ENCODE measurements at places on chromosomes 11 and 22. TPM values are rescaled to one million over a fixed set of nuclear protein-coding genes. Genes with fewer than 3 reads are reported as not detected.

DNA sequence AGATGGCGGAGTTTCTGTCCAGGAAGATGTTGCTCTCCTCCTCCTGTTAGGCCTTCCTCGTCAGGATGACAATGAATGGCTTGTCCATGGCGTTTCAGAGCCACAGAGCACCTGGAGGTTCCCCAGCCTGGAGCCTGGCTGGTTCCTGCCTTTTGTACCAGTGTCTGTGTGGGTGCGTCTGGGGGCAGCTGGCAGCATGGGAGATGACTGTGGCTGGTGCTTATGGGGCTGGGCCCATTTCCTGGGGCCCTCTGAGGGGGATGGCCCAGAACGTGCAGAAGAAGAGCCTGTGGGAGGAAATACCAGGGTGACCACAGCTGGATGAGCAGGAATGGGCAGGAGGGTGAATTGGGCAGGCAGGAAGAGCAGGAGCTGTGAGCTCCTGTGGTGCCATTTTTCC, 6.7 kb downstream of the SLC37A2 start:
- H3K4me1 ChIP-seq = peaks cover 48% of the 10 kb centered on the region
- no peaks in the 10 kb centered on the region for H3K27me3 ChIP-seq
- no peaks in the 10 kb centered on the region for H3K36me3 ChIP-seq
- no peak overlapping the region for H3K4me3 ChIP-seq

DNA sequence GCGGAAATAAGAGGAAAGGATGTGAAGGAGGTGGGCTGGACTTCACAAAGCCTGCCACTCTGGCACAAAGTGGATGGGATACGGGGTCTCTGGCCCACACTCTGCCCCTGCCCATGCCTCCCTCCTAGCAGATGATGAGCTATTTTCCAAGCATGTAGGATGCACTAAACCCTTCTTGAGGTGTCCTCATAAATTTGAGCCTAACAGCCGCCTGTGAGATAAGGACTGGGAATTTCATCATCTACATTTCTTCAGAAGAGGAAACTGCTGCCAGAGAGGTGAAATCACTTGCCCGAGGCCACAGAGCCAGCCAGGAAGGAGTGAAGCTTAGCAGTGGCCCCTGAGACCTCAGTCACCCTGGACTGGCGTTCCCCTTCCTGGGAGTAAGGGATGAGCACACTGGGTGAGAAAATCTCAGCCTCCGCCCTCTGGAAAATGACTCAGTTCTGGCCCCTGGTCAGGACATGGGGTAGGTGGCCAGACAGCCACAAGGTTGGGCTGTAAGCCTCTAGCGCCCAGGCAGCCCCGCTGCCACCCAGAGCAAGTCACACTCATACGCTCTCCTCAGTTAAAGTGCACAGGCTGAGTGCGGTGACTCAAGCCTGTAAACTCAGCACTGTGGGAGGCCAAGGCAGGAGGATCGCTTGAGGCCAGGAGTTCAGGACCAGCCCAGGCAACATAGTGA, 27.9 kb downstream of the MB start:
- H3K27ac ChIP-seq = no peak overlapping the region
- H3K27me3 ChIP-seq = no peaks in the 10 kb centered on the region
- H3K36me3 ChIP-seq = no peaks in the 10 kb centered on the region
- H3K4me1 ChIP-seq = peaks cover 2% of the 10 kb centered on the region

Gene MS4A14
- total RNA-seq = 0.78 TPM

Gene DMC1
- 1.7 TPM for total RNA-seq

Gene APOL5
- not detected for total RNA-seq

Gene IGSF9B
- 4.3 TPM for total RNA-seq

- H3K4me3 ChIP-seq = no peak overlapping the region
- H3K4me1 ChIP-seq = peaks cover 45% of the 10 kb centered on the region
- no peaks in the 10 kb centered on the region for H3K36me3 ChIP-seq
- H3K27ac ChIP-seq = no peak overlapping the region
- peaks cover 30% of the 10 kb centered on the region for H3K27me3 ChIP-seq
Measured at GRCh38 chr22:29310863-29311339, 4.5 kb downstream of the GAS2L1 start.

DNA sequence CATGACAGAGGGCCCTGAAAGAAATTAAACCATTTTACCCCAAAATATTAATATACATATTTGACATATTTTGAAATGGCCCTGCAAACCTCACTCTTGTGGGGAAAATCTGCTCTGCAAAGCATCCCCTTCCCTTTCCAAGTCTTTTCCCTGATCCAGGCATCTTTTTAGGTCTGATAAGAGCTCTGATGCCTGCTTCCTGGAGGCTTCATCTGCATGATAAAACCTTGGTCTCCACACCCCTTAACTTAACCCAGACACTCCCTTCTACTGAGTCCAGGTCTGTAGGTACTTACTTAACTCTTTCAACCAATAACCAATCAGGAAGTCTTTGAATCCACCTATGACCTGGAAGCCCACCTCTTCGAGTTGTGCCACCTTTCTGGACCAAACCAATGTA, 1.8 kb upstream of the LGALS12 start:
- no peak overlapping the region for H3K4me3 ChIP-seq
- peaks cover 23% of the 10 kb centered on the region for H3K4me1 ChIP-seq
- no peaks in the 10 kb centered on the region for H3K36me3 ChIP-seq
- H3K27me3 ChIP-seq = no peaks in the 10 kb centered on the region

DNA sequence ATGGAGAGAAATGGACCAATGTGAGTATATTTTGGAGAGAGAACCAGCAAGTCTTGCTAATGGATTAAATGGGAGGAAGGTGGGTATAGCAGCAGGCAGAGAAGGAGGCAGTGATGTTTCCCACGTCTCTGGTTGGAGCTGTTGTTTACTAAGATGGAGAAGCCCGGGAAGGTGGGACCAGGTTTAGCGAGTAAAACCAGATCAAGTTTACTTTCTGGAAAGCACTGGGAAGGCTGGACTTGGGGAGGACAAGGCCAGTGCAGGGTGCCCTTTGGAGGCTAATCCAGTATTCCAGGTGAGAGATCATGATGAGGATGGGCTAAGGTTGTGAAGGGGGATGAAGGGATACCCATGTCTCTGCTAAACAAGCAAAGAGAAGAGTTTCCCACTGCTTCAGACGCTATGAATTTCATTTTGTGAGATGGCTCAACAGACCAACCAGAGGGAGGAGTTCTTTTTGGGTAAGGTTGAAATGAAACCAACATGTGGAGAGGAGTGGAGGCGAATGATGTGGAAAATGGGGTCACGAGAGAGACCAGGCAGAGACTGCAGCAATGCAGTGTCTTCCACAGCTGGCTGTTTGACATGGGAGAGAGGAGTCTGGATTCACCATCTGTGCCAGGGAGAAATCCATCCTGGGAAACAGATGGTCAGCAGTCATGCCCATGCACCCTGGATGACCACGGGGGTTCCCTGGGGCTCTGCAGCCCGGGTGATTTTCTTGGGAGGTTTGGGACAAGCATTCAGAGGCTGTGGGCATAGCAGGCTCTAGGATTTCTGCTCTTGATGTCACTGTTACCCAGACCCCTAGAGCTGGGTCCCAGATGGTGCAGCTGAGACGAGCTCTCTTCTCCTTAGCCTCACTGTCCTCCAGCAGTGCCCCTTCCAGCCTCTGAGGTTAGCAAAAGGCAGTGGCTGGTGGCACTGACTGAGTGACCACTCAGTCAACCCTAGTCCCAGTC, 24.9 kb downstream of the COMMD9 start:
- no peak overlapping the region for H3K4me3 ChIP-seq
- H3K36me3 ChIP-seq = no peaks in the 10 kb centered on the region
- H3K4me1 ChIP-seq = no peaks in the 10 kb centered on the region
- no peak overlapping the region for H3K27ac ChIP-seq
- DNase-seq = no peak
- peaks cover 2% of the 10 kb centered on the region for H3K27me3 ChIP-seq

Gene TYR
- not detected for total RNA-seq

DNA sequence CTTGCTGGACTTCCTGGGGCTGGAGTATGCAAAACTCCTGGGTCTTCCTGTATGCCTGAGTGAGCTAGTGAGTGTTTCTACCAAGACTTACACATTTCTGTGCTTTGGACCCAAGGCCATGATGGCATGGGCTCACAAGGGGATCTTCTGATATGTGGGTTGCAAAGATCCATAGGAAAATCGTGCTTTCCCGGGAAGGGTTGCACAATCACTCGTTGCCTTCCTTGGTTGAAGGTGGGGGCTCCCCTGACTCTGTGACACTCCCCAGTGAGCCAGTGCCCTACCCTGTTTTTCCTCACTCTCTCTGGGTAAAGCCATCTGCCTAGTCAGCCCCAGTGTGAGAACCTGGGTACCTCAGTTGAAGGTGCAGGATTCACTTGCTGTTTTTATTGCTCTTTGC, 114.0 kb upstream of the CCDC179 start:
- H3K36me3 ChIP-seq = no peaks in the 10 kb centered on the region
- H3K27me3 ChIP-seq = no peaks in the 10 kb centered on the region
- H3K27ac ChIP-seq = no peak overlapping the region
- no peak overlapping the region for H3K4me3 ChIP-seq
- no peak for DNase-seq

Measured in natural killer cell (primary cell).